ENCODE measurements at places on chromosomes 6 and 20.
A peak's percentile ranks its signal among the peaks of the same experiment; 100 is the strongest.

- DNase-seq = no peak
Measured at GRCh38 chr6:138234363-138234762, 16.1 kb upstream of the PBOV1 start.

DNA sequence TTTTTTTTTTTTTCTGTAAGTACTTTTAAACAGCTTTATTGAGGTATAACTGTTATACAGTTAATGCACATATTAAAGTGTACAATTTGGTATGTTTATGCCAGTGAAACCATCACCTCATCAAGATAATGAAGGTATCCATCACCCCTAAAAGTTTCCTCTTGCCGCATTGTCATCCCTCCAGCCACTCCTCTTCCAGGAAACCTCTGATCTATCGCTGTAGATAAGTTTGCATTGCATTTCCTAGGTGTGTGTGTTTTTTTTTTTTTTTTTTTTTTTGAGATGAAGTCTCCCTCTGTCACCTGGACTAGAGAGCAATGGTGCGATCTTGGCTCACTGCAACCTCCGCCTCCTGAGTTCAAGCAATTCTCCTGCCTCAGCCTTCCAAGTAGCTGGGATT lies 3.1 kb downstream of the SLX4IP start:
- no peak for DNase-seq

GRCh38 chr6:7997286-7997685 lies 66.9 kb downstream of the BLOC1S5 start:
- DNase-seq = no peak

DNA sequence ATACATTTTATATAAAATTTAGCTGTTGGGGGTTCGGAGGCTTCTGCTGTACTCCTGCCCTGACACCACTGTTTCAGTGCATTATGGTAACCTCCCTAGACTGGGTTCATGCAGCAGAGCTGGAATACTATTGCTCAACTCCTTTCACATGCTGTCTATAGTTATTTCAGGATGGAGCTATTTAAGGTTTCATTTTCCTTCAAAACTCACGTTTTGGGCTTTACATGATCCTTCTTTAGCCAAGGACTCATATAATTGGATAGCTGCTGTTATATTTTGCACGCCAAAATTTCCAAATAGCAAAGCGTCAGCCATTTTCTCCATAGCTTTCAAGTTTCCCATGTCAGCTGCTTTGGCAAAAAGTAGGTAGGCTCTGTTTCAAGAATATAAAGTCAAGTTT lies 76.8 kb downstream of the SEL1L2 start:
- no peak for DNase-seq

DNA sequence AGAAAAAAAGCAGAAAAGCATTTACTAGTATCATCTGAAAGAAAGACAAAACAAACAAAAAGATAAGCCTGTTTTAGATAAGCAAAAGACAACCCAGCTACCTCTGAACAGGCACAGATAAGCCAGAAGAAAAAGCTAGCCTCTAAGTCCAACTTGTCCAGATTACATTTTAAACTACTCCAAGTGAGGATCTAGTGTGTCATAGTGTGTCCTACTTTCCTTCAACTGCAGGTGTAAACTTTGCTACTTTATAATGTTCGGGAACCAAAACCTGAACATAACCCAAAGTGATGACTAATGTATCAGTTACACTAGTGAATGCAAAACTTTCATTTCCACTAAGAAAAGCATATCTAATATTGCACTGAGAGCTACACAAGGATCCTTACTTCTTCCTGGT lies 19.5 kb downstream of the ADNP start:
- no peak for DNase-seq

DNA sequence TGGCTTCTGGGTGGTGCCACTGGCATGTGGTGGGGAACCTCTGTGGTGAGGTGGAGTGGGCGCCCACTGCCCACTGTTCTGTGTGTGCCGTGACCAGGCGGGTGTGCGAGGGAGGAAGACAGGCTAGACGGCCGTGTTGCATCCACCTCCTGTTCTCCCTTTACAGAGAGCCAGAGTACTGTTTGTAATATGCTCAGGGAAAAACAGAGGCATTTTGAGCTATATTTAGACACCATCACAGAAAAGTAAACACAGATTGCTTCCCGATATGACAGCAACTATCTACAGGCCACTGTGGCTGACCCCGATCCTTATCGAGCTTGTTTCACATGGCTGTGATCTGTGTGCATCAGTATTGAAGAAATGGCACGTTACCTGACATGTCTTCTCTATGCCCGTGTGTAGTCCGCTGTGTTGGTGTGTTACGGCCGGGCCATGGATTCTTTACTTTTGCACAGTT lies 45.6 kb downstream of the ARID1B start:
- DNase-seq = no peak

GRCh38 chr20:34876406-34877282 lies at the start of gene ACSS2:
TSS of gene ACSS2 (plus strand) at chr20:34876612. CDS start at chr20:34876646, 34 bp downstream.
- no peak for DNase-seq

GRCh38 chr6:37221585-37222124 lies 35.9 kb upstream of the TBC1D22B start:
- no peak for DNase-seq

- DNase-seq = no peak
Measured at GRCh38 chr6:167779129-167779992, 47.4 kb upstream of the AFDN start.

DNA sequence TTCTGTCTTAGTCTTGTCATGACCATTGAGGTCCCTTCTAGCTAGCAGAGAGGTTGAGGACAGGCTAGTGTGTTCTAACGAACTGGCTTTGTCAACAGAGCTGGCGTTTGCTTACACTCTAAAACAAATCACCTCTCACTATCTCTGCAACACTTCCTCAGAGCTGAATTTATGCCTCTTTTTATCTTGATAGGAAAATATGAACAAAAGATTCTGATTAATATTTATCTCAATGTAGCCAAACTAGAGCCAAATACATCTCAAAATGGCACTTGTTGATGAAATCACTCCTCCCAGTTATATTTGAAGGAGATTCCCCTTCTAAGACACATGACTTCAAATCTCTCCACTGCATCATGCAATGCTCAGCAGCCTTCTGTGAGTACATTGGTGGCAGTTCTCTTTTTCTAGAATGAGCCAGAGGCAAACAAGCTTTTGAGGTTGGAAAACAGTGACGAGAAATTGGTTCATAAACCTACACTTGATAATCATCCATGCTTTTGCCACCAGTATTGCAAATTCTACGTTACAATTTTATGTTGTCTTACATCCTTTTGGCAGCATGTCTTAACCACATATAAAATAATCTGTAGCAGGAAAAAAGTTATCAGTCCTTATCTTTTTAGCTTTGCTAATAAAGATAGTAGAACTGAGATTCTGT lies 615.7 kb upstream of the CITED2 start:
- no peak for DNase-seq

DNA sequence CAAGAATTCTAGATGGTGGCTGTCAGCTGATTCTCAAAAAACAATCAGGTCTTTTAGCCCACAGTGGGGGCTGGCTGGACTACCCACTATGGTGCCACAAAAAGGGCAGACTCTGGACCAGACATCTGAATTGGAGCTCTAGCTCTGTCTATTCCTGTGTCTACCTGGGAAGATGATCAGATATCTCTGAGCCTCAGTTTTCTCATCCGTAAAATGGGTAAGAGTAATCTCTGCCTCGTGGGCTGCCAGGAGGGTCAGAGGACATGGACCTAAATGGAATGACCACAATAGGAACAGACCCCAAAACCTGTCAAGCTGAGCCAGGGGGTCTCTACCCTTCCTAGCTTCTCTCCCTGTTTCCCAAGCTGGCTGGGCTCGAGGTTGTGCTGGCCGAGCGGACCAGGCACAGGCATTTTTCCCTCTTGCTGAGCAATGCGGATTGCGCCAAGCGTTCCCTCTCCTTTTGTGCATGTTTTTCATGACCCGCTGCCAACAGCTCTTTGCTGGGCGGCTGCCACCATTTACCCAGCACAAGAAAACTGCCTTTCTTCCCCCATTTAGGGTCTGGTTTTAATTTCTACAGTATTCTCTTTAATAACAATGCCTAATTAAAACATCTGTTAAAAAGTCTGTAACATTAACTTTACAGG lies 74.7 kb upstream of the MAFB start:
- DNase-seq = no peak

GRCh38 chr6:133587546-133588160 lies 301.3 kb upstream of the TCF21 start:
- DNase-seq = no peak

DNA sequence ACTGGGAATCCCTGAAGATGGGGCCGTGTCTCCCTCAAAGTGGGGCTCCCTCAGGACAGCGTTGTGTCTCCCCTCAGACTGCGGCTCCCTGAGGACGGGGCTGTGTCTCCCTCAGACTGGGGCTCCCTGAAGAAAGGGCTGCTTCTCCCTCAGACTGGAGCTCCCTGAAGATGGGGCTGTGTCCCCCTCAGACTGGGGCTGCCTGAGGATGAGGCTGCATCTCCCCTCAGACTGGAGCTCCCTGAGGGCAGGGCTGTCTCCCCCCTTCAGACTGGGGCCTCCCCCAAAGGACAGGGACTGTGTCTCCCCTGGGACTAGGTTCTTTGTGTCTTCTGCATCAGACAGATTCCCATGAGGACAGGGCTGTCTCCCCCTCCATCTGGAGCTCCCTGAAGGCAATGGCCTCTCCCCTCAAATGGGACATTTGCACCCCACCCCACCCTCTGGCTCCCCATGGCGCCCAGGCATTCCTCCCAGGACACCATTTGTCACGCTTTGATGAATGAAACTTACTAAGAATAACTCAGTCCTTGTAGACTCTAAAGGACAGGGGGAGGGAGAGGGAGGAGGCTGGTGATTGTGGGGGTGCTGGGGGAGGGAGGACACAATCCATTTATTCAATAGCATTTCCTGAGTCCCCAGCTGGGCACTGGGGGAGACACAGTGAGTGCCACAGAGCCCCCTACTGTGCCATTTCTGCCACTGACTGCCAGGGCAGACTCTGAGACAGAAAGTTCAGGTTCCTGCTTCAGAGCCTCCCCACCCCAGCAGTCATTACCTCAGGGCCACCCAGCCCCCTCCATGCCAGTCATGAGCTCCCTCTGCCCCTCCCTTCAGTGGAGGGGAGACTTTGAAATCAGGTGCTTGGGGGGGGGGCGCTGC lies 122.4 kb downstream of the MRPL14 start:
- peak; percentile 61 for DNase-seq

DNA sequence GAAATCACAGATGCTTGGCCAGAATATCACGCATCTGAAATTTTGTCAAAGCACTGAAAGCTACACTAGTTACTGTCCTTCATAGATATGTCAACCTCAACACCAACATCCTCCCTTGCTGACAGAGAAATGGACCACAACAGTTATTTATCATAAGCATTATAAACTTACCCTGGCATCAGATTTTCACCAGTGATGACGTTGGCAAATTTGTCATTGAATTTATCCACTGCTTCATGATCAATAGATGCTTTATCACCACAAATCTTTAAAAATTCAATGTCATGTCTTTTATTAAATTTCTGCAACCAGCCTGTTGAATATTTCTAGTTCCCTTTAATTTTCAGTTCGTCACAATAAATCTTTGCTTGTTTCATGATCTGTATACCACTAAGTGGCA lies 205.7 kb downstream of the GJA1 start:
- no peak for DNase-seq

DNA sequence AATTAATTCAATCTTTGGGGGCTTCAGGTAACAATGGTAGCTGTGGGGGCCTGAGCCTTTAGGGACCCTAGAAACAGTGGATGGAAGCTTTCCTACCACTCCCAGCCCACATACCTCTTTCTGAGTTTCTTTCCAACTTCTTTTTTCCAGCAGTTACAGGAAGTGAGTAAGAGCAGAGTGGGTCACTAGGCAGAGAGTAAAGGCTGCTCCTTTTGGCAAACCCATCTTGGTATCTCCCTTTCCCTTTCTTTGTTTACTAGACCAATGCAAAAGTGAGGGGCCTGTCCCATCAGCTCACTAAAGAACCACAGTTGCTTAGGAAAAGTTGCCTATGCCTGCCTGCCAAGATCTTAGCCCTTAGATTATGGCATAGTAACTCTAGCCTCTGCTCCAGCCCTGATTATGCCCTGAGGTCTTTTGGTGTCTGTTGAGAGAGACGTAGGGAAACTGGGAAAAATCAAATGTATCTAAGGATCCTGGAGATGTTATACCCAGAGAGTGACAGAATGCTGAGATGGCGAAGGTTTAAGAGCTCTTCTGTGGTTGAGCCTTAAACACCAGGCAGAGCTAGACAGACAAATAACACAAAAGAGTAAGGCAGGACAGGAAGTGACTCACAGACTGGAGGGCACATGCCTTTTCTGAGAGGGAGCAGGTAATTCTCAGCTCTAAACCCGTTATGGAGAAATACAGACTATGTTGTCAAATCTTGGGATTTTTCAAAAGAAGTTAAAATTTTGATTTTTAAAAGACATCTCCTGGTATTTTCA lies 31.3 kb downstream of the TRMT6 start:
- peak; percentile 12 for DNase-seq

GRCh38 chr20:22368235-22368634 lies 216.1 kb downstream of the FOXA2 start:
- no peak for DNase-seq

DNA sequence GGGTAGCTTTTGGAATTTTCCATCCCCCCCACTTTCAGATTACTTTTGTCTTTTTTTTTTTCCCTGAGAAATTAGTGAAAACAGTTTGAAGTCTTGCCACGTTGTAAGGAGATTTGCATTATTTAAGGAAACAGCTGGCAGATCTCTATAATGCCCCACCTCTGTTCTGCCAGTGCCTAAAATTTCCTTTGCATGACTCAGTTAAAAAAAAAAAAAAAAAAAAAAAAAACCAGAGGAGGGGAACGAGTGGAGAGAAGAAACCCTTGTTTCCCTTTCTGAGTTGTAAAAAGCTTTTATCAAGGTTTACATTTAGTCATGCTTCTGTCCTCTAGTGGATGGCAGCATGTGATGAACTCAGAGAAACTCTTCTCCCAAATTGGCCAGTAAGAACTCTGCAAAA lies 33.5 kb downstream of the CARMIL1 start:
- no peak for DNase-seq

GRCh38 chr6:117840541-117840983 lies 66.5 kb upstream of the SLC35F1 start:
- DNase-seq = no peak

GRCh38 chr6:45815466-45816125 lies 200.1 kb downstream of the CLIC5 start:
- DNase-seq = no peak

GRCh38 chr6:26021001-26021349 lies 58.4 kb downstream of the TRIM38 start:
- peak; percentile 80 for DNase-seq

DNA sequence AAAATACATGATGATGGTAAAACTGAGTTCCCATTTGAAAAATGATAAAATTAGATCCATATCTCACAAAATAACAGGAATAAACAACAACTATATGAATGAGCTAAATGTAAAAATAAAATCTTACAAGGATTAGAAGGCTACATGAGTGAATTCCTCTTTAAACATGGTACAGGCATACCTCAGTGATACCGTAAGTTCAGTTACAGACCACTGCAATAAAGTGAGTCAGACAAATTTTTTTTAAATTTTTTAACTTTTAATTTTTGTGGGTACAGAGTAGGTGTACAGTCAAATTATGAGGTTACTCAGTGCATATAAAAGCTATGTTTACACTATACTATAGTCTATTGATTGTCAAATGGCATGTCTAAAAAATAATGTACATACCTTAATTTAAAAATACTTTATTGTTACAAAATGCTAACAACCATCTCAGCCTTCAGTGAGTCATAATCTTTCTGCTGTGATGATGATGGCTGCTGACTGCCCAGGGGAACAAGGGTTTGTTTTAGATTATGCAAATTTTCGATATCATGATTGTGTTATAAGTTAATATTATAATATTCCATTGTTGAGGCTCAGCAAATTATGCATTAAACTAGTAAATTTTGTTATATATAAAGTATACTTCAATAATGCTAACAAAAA lies 222.8 kb upstream of the RUNX2 start:
- DNase-seq = no peak

GRCh38 chr6:145547594-145548335 lies 187.6 kb downstream of the EPM2A start:
- no peak for DNase-seq

All from DND-41 (cell line).